ENCODE measurements at places on chromosomes 13 and 19. TPM values are rescaled to one million over a fixed set of nuclear protein-coding genes. Genes with fewer than 3 reads are reported as not detected.
A peak's percentile ranks its signal among the peaks of the same experiment; 100 is the strongest.

DNA sequence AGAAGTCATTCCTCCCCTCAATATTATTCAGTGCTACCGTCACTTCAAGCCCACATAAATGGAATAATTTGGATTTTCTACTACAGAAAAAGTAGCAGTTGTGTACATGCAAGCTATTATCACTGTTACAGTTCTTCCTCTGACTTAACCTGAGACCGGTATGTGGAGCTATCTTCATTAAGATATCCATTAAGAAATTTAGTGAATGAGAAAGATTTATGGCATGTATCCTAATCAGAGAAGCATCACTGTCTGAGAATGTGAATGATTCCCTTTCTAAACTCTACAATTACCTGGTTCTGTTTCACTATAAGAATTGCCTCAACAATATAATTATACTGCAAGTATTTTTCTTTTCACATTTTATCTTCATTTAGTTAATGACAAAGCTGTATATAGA, 278.7 kb downstream of the KLF5 start:
- H3K4me1 ChIP-seq, result no peaks in the 10 kb centered on the region
- H3K27ac ChIP-seq, result no peak overlapping the region
- no peaks in the 10 kb centered on the region for H3K27me3 ChIP-seq
- no peaks in the 10 kb centered on the region for H3K36me3 ChIP-seq

- H3K4me3 ChIP-seq, result no peak overlapping the region
- H3K27ac ChIP-seq, result no peak overlapping the region
- no peaks in the 10 kb centered on the region for H3K36me3 ChIP-seq
- ATAC-seq, result no peak
- peaks cover 100% of the 10 kb centered on the region for H3K27me3 ChIP-seq
- H3K4me1 ChIP-seq, result peaks cover 9% of the 10 kb centered on the region
Observed at GRCh38 chr19:1762243-1763117, 9.2 kb downstream of the ONECUT3 start.

DNA sequence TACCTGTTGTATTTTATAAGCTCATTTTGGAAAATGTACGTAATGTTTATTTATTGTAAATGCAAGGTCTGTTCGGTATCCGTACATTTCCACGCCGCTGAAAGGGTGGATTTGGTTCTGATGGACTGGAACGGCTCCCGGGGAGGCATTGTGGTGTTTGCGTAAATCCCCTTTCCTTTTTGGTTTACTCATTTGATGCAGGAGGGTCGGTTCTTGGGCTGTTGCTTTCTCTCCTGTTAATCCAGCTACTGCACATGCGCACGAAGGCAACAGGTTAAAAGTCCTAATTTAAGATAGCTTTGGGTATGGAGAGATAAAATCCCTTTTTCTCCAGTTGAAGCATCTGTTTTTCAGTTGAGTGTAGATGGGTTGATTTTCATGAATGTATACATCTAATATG, 224.4 kb downstream of the TM9SF2 start:
- no peaks in the 10 kb centered on the region for H3K36me3 ChIP-seq
- no peaks in the 10 kb centered on the region for H3K4me1 ChIP-seq
- no peak overlapping the region for H3K27ac ChIP-seq
- no peak overlapping the region for H3K4me3 ChIP-seq

DNA sequence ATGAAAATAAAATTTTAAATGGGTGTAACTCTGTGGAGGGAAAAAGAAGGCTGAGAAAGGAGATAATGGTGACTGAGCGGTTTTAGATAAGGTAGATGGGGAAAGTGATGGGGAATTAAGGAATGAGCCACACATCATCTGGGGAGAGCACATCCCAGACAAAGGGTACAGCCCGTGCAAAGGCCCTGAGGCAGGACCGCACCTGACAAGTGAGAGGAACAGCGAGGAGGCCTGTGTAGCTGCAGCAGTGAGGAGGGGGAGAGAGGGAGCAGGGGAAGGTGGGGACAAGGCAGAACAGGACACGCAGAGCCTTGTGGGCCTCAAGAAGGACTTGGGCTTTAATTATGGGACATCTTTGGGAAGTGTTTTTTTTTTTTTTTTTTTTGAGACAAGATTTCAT, 1.8 kb upstream of the CELF5 start:
- H3K4me1 ChIP-seq, result peaks cover 10% of the 10 kb centered on the region
- peaks cover 76% of the 10 kb centered on the region for H3K27me3 ChIP-seq
- H3K27ac ChIP-seq, result no peak overlapping the region

- H3K4me1 ChIP-seq, result peaks cover 10% of the 10 kb centered on the region
- peaks cover 51% of the 10 kb centered on the region for H3K27me3 ChIP-seq
- H3K27ac ChIP-seq, result no peak overlapping the region
- ATAC-seq, result no peak
- H3K36me3 ChIP-seq, result no peaks in the 10 kb centered on the region
- peak overlapping the region; percentile 55 for H3K4me3 ChIP-seq
Observed at GRCh38 chr19:42313840-42314755, 989 bp downstream of the TMEM145 start.

DNA sequence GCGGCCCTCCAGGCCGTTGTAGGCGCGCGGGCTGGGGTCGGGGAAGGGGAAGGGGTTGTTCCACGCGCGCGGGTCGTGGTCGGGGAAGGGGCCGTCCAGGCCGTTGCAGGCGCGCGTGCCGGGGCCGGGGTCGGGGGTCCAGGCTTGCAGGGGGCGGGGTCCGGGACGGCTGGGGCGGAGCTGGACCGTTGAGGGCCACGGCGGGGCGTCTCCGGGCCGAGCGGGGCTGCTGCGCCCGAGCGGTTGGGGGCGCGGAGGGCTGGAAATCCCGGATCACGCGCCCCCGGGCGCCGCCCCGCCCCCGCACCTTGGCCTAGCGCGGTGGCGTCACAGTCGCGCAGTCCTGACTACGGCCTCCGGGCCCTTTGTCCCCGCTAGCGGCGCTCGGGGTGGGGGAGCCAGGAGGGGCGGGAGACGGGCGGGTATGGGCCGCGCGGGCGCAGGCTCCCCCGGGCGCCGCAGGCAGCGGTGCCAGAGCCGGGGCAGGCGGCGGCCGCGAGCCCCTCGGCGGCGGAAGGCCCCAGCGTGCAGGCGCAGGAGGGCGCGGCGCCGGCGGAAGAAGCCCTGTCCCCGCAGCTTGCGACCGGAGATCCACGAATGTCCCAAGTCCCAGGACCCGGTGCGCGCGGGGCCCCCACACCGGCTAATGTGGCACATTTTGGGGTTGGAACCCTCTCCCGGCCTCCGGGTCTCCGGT, 665 bp downstream of the GPX4 start:
- H3K27ac ChIP-seq, result peak overlapping the region; percentile 98
- no peaks in the 10 kb centered on the region for H3K27me3 ChIP-seq
- peaks cover 74% of the 10 kb centered on the region for H3K4me1 ChIP-seq
- H3K4me3 ChIP-seq, result peak overlapping the region; percentile 83

- no peaks in the 10 kb centered on the region for H3K27me3 ChIP-seq
- no peaks in the 10 kb centered on the region for H3K36me3 ChIP-seq
- H3K4me1 ChIP-seq, result no peaks in the 10 kb centered on the region
- H3K4me3 ChIP-seq, result no peak overlapping the region
Observed at GRCh38 chr13:33690354-33690753, 127.6 kb upstream of the RFC3 start.

DNA sequence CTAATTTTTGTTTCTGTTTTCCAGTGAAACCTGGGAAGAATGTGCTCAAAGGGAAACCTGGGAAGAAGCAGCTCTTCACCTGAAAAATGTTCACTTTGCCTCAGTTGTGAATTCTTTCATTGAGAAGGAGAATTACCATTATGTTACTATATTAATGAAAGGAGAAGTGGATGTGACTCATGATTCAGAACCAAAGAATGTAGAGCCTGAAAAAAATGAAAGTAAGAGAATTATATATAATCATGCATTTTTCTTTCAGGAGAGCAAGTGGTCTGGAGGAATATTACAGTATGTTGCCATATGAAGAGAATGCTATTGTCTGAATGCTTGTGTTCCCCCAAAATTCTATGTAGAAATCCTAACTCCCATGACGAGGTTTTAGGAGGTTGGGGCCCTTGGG, 3.4 kb downstream of the NUDT15 start:
- H3K4me3 ChIP-seq, result no peak overlapping the region
- H3K27me3 ChIP-seq, result no peaks in the 10 kb centered on the region
- no peaks in the 10 kb centered on the region for H3K4me1 ChIP-seq
- H3K27ac ChIP-seq, result no peak overlapping the region
- H3K36me3 ChIP-seq, result peaks cover 1% of the 10 kb centered on the region

GRCh38 chr13:22278336-22278929, 607.6 kb downstream of the FGF9 start:
- no peaks in the 10 kb centered on the region for H3K27me3 ChIP-seq
- H3K4me3 ChIP-seq, result no peak overlapping the region
- no peaks in the 10 kb centered on the region for H3K36me3 ChIP-seq
- no peak for ATAC-seq
- no peak overlapping the region for H3K27ac ChIP-seq
- no peaks in the 10 kb centered on the region for H3K4me1 ChIP-seq

DNA sequence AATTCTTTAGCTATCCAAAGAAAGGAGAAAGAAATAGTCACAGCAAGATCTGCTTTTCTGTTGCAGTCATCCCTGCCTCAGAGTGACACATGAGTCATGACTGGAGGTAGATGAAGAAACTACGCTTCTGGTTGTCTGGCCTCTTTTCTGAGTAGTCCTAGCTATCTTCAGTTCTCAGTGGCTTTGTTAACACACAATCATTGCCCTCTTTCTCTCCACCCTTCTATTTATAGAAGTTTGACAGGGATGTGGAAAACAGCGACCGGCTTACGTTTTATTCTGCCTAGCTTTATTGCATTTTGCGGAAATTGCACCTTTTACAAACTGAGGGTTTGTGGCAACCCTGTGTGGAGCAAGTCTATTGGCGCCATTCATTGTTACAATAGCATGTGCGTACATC, 26.7 kb downstream of the SPATA13 start:
- H3K36me3 ChIP-seq, result no peaks in the 10 kb centered on the region
- no peak for ATAC-seq
- no peak overlapping the region for H3K27ac ChIP-seq
- H3K27me3 ChIP-seq, result no peaks in the 10 kb centered on the region
- H3K4me3 ChIP-seq, result no peak overlapping the region

GRCh38 chr19:18002347-18002850, 5.6 kb upstream of the ARRDC2 start:
- H3K4me3 ChIP-seq, result no peak overlapping the region
- peaks cover 8% of the 10 kb centered on the region for H3K4me1 ChIP-seq
- H3K27ac ChIP-seq, result peak overlapping the region; percentile 86
- H3K27me3 ChIP-seq, result no peaks in the 10 kb centered on the region
- no peak for ATAC-seq
- H3K36me3 ChIP-seq, result peaks cover 5% of the 10 kb centered on the region

DNA sequence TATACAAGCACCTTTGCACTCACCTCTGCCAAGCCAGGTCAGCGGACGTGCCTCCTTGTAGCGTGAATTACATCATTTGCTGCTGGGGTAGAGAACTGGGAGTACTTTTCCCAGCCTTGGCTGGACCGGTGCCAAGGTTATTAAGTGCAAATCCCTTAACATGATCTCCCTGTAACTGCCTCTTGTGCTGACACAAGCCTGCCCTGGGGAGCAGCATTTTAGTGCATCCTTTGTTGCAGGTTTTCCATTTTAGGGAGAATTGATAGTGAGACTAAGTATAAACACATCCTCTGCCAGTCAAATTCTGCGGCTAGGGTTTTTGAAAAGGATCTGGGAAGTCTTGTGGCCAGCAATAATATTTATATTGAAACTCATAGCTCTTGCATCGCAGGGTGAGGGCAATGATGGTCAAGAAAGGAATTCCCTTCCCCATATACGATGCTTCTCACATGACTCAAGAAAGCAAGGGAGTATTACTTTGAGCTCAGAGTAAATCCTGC, 32.7 kb upstream of the DCLK1 start:
- H3K4me1 ChIP-seq, result peaks cover 18% of the 10 kb centered on the region
- no peaks in the 10 kb centered on the region for H3K27me3 ChIP-seq
- H3K27ac ChIP-seq, result peak overlapping the region; percentile 0

- H3K36me3 ChIP-seq, result no peaks in the 10 kb centered on the region
- no peak overlapping the region for H3K4me3 ChIP-seq
- ATAC-seq, result peak; percentile 11
- no peaks in the 10 kb centered on the region for H3K4me1 ChIP-seq
- H3K27ac ChIP-seq, result peak overlapping the region; percentile 97
Observed at GRCh38 chr19:15123900-15124299, 16.7 kb downstream of the SYDE1 start.

DNA sequence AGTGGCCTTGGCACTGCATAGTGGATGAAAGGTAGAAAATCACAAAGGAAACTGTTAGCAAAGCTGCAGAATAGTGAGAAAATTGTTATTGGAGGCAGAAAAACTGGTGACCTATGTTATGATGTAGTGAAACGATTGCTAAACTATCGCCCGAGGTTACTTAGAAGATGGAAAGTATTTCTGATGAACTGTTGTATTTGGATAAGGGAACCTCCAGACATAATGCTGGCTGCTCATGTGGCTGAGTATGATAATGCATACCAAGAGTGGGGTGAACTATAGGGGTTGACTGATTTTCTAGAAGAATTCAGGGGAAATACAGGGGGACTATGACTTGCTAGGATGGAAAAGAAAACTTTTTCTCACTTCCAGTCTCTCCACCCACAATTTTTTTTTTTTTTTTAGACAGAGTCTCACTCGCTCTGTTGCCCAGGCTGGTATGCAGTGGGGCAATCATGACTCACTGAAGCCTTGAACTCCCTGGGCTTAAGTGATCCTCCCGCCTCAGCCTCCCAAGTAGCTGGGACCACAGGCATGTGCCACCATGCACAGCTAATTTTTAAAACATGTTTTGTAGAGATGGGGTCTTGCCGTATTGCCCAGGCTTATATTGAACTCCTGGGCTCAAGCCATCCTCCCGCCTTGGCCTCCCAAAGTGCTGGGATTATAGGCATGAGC, 4.4 kb upstream of the EID2 start:
- H3K27ac ChIP-seq, result no peak overlapping the region
- peaks cover 27% of the 10 kb centered on the region for H3K27me3 ChIP-seq
- no peak overlapping the region for H3K4me3 ChIP-seq
- no peak for ATAC-seq

- no peaks in the 10 kb centered on the region for H3K27me3 ChIP-seq
- no peak overlapping the region for H3K4me3 ChIP-seq
- no peak for ATAC-seq
- peaks cover 10% of the 10 kb centered on the region for H3K4me1 ChIP-seq
- no peak overlapping the region for H3K27ac ChIP-seq
Observed at GRCh38 chr19:43466793-43467192, 1.4 kb upstream of the LYPD3 start.

GRCh38 chr13:55516610-55517009, 1624.1 kb upstream of the PRR20A start:
- no peak overlapping the region for H3K4me3 ChIP-seq
- ATAC-seq, result no peak
- H3K36me3 ChIP-seq, result no peaks in the 10 kb centered on the region
- no peaks in the 10 kb centered on the region for H3K27me3 ChIP-seq
- no peaks in the 10 kb centered on the region for H3K4me1 ChIP-seq

- no peak for ATAC-seq
- H3K4me1 ChIP-seq, result no peaks in the 10 kb centered on the region
- no peaks in the 10 kb centered on the region for H3K36me3 ChIP-seq
- H3K27me3 ChIP-seq, result peaks cover 39% of the 10 kb centered on the region
- H3K27ac ChIP-seq, result no peak overlapping the region
- no peak overlapping the region for H3K4me3 ChIP-seq
Observed at GRCh38 chr19:14786421-14786851, 8.1 kb upstream of the ADGRE2 start.

GRCh38 chr19:6767357-6768235, at the start of gene SH2D3A:
SH2D3A (minus strand) TSS chr19:6767435; CDS start chr19:6763748, 3,687 bp downstream.
- peaks cover 88% of the 10 kb centered on the region for H3K27me3 ChIP-seq
- peaks cover 8% of the 10 kb centered on the region for H3K4me1 ChIP-seq
- H3K27ac ChIP-seq, result no peak within 1 kb of the TSS
- no peaks in the 10 kb centered on the region for H3K36me3 ChIP-seq
- peak within 1 kb of the TSS; percentile 35 for H3K4me3 ChIP-seq

GNA15 gene
- 9.3 TPM for total RNA-seq

OR7C1 gene
- total RNA-seq, result not detected

PDCD2L gene
- 8.2 TPM for total RNA-seq

ATCAY gene
- 0.12 TPM for total RNA-seq

TNNI3 gene
- not detected for total RNA-seq

MAP2K7 gene
- total RNA-seq, result 16.7 TPM

PLEKHA4 gene
- total RNA-seq, result 12.5 TPM

BST2 gene
- 44.6 TPM for total RNA-seq
